ENCODE measurements at places on chromosomes 5 and 9.

DNA sequence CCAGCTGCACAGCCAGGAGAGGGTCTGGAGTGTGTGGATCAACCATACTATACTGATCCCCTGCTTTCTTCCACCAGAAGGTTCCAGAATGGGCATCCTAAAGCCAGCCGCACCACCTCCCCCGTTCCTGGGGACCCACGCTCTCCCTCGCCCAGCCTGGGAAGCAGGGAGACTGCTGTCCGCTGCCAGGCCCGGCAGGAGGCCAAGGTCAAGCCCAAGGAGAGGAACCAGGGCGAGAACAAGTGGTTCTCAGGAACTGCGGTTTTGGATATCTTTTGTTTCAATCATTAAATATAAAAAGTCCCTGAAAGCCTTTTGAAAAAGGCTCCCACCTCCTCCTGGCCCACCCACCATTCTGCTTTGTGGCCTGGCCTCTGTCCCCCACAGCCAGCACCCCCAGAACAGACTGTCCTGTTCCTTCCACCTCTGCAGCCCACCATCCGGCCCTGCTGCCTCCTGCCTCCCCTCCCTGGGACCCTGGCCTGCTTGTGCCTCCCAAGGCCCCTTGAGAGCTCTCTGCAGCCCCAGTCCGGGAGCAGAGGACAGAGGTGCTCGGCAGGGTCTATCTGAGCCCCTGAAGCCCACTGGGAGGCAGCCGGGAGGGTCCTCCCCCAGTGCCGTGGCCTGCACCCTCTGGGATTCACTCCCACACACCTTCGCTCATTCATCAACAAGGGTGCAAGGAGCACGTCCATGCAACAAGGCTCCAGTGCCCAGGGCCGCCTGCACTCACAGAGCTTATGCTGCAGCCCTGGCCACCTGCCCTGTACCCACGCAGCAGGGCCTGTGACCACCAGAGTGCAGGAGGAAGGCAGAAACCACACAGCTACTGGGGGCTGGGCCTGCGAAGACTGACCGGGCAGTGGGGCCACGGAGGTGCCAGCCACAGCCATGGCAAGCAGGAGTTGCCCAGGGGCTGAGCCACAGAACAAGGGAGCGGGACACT is 614 bp upstream of the LCN6 start:
- no peak for DNase-seq

DNA sequence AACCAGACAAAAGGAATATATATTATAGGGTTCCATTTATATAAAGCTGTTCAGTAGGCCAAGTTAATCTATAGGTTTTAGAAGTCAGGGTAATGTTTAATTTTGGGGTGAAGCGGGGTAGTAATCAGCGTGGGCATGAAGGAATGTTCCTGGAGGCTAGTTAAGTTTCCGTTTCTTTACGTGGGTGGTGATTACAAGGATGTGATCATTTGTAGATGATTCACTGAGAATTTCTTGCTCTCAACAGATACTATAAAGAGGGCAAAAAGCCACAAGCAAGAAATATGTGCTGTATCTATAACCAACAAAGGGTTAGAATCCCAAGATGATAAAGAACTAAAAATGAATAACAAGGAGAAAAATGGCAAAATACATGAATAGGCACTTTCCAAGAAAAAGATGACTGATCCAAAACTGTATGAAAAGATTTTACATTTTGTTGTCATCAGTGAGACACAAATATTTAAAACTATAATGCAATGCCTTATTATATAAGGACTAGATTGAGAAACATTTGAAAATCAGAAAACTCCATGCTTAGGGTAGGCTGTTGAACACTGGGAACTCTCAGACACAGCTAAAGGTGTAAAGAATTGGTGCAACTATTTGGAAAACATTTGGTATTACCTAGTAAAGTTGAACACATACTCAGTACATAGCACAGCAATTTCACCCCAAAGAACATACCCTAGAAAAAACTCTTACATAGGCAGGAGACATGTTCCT is 224.3 kb upstream of the S1PR3 start:
- DNase-seq, result no peak

- no peak for DNase-seq
Measured at GRCh38 chr9:100229561-100229960, 123.2 kb downstream of the TEX10 start.

DNA sequence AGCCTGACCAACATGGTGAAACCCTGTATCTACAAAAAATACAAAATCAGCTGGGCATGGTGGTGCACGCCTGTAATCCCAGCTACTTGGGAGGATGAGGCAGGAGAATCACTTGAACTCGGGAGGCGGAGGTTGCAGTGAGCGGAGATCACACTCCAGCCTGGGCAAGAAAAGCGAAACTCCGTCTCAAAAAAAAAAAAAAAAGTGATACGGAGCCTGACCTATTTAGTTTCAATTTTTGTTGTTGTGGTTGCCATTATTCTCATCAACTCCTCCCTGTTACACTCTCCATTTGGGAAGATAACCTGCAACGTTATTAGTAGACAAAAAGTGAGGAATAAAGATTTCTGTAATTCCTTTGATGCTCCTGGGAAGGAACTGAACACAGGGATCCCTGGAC is 1.3 kb downstream of the STOM start:
- DNase-seq, result no peak

DNA sequence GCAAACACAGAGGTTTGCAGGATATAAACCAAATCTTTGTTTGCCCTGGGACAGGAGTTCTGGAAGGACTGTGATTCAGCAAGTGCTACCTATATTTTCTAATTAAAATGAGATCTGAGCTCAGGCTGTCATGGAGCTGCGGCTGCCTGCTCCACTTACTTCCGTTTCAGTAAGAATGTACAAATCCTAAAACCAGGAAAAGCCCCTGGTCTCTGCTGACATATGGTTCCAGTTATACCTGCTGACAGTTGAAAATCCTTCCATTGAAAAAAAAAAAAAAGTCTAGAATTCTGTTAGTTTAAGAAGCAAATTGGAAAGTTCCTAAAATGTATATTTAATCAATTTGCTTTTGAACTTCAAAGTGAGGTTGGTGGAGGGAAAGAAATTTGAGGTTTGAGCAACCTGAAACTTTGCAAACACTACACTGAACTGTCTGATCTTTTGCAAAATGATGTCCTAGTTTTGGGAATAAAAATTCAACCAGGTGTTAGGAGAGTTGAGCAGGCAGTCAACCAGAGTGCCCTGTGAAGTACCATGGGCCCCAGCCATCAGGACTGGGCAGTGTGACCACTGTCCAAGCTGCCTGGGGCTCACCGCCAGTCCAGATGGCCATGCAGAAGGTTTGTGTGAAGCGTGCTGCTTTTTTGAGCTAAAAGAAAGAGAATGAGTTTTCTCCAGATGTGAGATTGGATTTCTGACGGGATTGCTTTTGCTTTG is 50.6 kb downstream of the SHB start:
- DNase-seq, result no peak

DNA sequence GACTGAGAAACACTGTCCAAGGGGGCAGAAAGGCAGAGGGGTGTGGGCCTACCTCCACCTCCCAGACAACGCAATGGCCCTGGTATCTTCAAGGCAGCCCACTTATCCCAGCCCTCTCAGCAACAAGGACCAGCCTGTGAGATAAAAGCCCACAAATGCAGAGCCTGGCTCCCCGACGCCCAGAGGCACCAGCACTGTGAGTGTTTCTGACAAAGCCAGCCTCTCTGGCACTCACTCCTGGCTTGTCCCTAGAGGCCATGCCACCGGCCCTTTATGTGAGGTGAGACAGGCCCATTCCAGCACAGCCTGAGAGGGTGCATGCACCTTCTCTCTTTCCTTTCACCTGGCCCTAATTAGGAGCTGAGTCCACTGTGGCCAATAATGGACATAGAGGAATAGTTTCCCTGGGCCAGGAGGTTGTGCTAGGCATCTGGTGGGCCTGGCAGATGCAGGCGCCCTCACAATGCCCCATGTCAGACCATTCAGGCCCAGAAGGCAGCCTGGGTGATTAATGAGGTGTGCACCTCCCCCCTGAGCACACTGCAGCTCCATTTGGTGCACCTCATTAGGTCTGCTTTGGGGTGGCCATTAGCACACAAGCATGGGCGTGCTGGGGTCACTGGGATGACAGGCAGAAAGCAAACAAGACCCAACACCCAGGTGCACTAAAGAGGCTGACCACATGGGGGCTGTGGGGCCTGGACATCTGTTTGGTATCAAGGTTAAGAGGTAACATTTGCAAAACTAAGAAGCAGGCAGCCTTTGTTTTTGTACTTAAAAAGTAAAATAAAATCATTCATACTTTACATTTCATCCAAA is 176.0 kb downstream of the MED10 start:
- DNase-seq, result no peak

DNA sequence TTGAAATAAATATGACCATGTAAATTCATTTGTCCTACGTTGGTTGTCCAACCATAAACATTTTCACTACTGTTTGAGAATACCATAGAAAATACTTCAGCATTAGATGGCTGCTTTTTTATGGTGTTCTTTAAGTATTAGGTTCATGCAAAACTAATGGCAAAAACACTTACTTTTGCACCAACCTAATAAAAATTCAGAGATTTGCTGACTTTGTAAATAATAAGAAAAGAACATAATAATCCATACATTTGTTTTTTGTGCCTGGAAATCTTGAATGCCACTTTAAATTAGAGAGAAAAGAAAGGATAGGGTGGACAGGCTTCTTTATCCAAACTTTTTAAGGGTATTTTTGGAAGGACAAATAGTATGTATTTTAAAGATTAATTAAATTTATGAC is 719.7 kb upstream of the TYRP1 start:
- no peak for DNase-seq

DNA sequence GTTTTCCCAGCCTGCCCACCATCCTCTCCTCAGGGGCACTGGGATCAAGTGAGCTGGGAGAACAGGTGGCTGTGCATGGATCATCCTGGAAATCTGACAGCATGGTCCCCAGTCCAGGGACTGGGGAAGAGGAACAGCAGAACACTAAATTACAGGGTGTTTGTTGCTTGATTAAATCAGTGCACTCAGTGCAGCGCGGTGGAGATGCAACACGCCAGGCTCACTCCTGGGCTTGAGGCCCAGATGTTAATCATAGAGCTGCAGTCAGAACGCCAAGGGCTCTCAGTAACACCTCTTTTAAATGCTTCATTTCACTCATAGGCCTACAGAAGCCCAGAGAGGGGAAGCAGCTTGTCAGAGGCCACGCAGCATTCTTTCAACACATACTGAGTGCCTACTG is 14.2 kb upstream of the LARP1 start:
- no peak for DNase-seq

DNA sequence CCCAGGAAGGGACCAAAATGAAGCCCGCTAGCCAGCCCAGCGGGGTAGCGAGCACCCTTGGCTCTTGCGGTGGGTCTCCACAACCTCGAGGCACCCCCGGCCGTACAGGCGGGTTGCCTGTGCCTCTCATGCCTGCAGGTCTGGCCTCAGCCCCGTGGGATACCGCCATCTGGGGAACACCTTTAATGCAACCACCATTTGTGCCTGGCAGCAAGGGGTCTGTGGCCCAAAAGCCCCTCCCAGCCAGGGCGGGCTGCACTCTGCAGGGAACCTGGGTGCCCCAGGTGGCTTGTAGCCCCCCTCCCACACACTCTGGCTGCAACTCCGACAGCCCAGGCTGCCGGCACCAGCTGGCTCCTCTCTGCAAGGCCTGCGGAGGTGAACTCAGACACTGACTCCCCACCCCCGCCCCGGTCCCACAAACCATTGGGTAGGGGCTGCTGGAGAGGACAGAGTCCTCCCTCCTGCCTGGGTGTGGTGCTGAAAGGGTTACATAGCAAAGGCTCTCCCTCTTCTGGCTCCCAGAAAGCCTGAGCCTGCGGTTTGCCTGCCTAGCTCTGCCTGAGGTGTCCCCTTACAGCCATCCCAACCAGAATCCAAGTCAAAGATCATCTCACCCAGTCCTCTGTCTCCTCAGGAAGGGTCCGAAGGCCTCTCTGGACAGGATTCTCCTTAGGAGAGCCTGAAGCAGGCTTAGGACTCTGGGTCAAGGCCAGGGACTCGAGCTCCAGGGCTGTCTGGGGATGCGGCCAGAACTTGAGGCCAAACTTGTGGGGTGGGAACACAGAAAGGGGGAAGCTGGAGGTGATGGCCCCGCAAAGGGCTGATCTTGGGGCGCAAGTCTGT is 109.4 kb downstream of the PSD2 start:
- no peak for DNase-seq

- DNase-seq, result no peak
Measured at GRCh38 chr5:38547257-38547656, 9.2 kb downstream of the LIFR start.

- no peak for DNase-seq
Measured at GRCh38 chr9:137146527-137146918, 7.6 kb downstream of the GRIN1 start.

DNA sequence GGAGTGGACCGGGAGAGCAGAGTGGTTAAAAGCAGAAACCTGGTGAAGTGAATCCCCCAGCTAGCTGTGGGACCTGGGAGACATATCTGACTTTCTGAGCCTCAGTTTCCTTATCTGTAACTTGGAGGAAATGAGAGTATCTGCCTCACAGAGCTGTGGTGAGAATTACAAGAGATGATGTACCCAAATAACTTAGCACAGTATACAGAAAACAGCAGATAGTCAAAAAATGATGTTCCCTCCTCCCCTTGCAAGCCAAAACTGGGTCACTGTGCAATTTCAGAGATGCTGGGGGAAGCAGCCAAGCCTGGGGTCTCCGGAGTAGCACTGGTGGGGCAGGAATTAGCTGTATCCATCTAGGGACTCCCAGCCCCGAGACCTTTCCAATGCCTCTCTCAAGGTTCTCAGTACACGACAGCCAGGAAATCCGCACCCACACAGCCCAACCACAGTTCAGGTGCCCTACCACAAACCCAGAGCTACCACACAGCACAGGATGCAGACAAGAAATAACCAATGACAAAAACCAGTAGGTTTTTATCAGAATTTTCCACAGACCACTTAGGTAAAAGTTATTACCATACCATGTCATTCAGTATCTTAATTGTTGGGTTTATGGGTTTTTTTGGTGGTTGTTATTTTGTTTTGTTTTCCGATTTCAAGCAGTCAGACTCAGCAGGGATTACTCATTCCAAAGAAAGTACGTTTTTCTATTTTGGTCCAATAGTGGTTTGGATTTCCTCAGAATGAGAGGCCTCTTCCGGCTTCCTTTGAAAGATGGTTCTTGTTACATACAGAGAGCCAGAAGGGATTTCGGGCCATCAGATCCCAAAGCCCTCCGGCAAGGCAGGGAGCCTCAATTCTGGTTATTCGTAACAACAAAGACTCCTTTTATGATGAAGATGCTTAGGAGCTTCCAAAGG is 4.9 kb upstream of the HRH2 start:
- no peak for DNase-seq

GRCh38 chr5:132759114-132760048 is 12.2 kb downstream of the CCNI2 start:
- DNase-seq, result no peak

GRCh38 chr5:33195431-33196165 is 245.2 kb upstream of the TARS1 start:
- no peak for DNase-seq

Data from NCI-H1048 (cell line).